Retina (tissue), 1 donor: ENCODE measurements at places on chromosomes 11 and 22.

DNA sequence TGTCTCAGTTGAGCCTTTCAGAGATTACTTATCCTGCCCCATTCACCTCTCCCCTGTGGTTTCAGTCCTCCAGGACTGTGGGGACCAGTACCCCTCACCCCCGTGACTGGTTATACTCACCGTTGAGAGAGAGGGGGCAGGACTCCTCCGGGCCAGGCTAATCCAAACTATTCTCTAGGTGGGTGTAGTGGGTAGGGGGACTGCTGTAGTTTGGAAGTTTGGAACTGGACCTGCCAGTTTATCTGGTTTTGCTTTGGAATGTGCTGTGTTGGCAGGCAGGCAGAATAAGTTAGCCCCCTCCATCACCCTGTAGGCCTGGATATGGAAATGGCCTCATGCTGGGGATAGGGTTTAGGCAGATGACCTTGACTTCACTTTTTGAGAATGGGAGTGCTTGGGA, 13.5 kb downstream of the TEAD1 start:
- no peak for DNase-seq

GRCh38 chr22:21641417-21641788, 699 bp upstream of the SDF2L1 start:
- DNase-seq, result no peak

DNA sequence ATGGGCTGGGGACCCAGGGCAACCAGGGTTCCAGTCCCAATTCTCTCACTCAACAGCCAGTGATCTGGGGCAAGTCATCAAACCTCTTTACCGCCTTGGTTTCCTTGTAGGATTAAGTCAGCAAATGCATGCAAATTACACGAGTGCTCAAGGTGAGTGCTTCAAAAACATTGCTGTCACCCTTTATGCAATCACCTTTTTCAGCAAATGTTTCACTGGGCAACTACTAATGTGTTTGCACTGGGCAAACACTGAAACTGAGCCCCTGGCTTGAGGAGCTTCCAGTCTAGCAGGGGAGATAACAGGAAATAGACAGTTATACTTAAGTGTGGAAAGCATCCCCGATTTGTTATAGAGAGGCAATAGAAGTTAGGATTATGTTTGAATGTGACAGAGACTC, 37.7 kb upstream of the DMC1 start:
- DNase-seq, result no peak

DNA sequence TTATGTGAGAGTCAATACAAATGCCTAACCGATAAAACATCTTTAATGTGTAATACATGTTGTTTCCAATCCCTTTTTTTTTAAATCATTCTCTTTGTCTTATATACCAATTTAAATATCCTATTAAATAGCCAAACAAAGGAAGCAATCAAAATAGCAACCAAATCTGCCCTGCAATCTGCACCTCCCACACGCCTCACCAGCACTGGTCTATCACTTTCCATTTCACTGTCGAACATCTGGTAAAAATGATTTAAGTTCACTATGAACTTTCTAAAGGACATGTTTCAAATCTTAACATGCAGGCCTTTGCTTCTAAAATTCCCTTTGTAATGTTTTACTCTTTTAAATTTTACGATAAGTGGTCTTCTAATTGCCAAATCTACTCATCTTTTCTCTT, 1305.5 kb upstream of the TENM4 start:
- no peak for DNase-seq

DNA sequence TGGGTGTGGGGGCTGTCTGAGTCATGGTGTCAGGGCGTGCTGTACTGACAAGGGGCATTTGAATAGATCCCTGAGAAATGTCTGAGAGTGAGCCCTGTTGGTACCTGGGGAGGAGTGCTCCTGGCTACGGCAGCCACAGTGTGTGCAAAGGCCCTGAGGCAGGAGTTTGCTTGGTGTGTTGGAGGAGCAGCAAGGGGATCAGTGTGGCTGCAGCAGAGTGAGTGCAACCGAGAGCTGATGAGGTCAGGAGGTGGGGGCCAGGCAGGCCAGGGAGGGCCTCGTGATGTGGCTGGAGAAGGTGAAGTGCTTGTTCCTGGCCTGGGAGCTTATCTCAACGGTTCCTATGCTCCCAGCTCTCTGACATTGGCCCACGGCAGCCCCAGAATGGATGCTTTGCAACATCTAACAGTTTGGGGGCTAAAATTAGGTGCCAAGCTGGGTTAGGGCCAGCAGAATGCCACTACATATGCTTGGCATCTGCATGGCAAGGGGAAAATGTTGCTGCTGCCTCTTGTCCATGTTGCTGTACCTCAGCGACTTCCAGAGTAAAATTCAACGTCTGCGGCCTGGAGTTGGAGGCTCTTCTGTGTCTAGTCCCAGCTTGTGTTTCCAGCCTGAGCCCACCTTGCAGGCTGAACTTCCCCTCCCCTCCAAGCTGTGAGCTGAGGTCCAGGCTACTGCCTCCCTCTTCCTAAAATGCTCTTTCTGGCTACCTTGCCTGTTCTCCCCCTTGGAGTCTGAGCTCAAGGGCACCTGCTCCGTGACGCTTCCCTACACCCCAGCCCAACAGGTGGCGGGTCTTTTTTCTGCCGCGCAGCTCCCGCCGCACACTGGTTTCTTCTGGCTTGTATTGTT, 48.2 kb upstream of the MYEOV start:
- no peak for DNase-seq

GRCh38 chr11:114153224-114153623, 93.7 kb downstream of the ZBTB16 start:
- no peak for DNase-seq

DNA sequence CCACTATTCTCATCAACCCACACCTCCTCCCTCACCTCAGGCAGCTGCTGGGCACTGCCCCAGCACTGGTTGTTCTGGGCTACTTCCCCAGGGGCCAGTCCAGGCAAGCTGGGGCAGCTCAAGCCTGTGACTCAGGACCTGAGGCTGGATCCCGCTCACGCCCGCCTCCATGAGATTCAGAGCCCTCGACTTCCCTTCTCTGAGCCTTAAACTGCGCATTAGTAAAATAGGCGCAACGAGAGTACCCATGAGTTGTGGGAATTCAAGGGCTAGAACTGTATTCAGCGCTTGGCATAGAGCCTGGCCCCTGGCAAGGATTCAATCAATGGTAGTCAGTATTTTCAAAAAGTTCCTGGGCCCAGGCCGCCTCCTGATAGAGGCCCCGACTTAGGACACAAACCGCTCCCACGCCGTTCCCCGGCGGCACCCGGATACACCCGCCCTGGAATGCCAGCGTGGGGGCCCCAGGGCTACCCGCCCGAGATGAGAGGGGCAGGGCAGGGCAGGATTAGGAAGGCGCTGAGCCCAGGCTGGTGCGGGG, 723 bp upstream of the CD82 start:
- DNase-seq, result no peak

GRCh38 chr22:17194213-17194612, 25.0 kb downstream of the ADA2 start:
- DNase-seq, result no peak
